ENCODE measurements at places on chromosomes 6 and 20.

DNA sequence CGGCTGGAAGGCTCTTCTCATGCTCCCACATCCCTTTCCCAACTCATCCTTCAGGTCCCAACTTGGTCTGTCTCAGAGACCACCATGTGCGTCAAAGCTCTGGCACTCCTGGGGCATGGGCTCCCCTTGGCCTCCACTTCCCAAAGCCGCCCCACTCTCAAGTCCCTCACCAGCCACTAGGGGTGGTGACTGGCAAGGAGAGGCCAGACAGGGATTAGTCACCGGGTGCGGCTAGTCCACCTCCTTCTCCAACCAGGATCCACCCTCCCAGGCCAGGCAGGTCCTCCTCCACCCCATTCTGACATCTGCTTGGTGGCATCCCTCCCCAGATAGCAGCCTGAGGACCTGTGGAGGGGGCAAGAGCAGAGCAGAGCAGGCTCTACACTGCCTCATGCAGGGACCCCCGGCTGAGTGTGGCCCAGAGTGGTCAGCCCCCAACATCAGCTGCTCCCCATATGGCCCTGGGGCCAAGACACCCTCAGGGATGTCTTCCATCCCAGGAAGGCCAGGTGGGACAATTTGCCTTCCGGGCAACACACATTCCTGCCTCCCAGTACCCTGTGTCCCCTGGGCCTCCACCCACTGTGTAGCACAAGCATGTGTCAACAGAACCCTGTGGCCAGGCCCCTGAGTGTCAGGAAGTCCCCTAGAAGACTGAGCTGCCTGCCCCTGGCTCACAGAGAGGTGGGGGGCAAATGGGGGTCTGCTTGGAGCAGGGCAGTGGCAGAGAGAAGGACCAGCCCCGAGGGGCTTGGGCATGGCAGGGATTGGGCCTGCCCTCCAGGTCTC is 29.2 kb downstream of the YTHDF1 start:
- DNase-seq, result no peak

GRCh38 chr6:70764706-70765105 is 97.0 kb downstream of the SMAP1 start:
- peak; percentile 97 for DNase-seq

- DNase-seq, result peak; percentile 9
Measured at GRCh38 chr6:53925891-53926290, 131.1 kb downstream of the LRRC1 start.

- DNase-seq, result no peak
Measured at GRCh38 chr20:64223526-64224067, 32.0 kb upstream of the PCMTD2 start.

DNA sequence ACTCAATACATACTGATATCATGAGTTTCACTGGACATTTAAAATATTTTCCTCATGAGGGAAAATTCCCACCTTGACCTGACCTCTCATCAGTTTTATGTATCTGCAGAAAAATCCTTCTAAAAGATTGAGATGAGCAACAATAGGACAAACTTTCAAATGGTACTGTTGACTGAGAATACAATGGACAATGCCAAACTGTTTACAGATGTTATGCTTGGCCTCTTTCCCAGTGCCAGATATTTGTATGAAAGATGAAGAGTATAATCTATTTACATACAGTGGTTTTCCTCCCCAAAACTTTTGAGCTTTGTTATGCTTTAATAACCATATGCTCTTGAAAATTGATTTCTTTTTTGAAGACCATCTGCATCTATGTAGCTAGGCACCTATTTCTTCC is 245.1 kb upstream of the RSPO3 start:
- no peak for DNase-seq

DNA sequence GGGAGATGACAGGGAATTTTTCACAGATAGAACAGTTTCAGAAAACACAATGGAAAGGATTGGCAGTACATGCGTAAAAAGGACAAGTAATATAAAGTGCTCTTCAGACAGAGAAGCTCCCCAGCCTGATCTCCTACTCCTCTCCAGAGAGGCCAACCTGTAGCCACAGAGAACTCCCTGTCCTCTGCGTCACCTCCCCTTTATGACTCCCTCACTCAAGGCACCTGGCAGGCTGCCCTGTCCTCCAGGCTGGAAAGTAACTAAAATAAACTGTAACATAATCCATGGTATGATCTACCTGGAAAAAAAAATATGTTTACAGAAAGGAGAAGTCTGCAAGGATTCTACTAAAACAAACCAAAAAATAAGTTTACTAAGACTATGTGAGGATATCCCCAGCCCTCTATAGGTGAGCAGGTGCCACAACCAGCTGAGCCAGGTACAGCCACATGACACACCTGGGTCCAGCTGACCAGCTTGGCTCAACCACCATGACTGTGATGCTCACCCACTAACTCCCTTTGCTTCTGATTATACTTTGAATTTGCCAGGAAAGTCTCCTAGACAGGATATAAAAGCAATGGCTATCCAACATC is 29.2 kb downstream of the MBOAT1 start:
- DNase-seq, result peak; percentile 82

- no peak for DNase-seq
Measured at GRCh38 chr20:46040902-46041535, 12.0 kb downstream of the SLC12A5 start.

DNA sequence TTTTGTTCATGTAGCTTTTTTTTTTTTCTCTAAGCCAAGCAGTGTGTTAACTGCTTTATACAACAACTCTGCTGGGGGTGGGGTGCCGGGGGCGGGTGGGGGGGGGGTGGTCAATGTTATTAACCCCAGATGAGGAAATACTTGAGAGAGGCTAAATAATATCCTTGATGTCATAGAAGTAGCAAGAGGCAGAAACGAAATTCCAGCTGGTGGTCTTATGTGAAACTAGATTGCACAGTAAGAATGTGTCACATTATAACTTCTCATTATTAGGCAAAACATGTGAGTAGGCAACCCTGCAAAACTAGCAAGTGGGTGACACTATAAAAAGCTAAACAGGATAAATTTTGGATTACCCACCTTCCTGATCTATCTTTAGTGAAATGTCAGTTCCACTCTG is 12.8 kb downstream of the MYLK4 start:
- no peak for DNase-seq

DNA sequence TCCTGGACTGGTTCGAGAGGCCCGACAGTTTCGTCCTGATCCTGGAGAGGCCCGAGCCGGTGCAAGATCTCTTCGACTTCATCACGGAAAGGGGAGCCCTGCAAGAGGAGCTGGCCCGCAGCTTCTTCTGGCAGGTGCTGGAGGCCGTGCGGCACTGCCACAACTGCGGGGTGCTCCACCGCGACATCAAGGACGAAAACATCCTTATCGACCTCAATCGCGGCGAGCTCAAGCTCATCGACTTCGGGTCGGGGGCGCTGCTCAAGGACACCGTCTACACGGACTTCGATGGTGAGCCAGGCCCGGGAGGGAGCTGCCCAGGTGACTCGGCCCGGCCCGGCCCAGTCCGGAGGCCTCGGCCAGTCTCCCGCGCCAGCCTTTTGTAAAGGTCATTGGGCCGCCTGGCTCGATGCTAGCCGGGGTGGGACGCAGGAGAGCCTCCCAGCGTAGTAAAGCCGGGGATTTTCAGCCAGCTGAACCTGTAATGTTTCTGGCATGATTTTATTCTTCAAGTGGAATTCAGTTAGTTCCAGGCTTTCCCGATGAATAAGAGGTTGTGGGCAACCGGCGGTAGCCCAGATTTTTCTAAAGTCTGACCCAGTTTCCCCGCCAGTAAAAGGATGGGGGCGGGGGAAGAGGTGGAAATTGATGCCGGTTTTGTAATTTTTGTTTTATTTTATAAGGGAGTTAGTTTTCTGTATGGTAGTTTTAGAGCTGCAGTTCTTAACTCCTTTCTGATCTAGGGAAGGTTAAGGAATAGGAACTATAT is 1.4 kb downstream of the PIM1 start:
- no peak for DNase-seq

GRCh38 chr6:45576648-45577624 is 199.2 kb upstream of the SUPT3H start:
- no peak for DNase-seq

DNA sequence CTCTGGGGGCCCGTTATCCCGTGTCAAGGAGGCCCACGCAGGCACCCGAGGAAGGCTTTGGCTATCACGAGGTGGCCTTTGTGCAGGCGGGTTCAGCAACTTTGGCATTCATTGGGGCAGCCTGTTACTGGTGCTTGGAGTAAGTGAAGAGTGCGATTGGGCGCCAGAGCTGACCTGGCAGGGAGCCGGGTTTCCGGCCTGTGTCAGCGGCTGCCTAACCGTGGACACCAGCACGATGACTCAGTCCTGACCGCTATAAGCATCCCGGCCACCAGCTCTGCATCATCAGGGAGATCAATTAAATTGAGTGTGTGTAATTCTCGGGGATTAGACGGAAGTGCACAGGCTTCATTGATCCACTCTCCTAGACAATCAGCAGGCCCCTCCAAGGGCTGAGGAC is 45.9 kb downstream of the CDH4 start:
- DNase-seq, result no peak

DNA sequence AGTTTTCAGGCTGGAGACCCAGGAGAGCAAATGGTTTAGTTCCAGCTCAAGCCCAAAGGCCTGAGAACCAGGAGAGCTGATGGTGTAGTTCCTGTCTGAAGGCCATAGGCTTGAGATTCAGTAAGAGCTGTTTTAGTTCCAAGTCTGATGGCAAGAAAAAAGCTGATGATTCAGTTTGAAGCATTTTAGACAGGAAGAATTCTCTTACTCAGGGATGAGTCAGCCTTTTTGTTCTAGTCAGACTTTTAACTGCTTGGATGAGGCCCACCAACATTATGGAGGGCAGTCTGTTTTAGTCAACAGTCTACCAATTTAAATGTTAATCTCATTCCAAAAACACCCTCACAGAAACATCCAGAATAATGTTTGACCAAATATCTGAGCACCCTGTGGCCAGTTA is 2.5 kb downstream of the ZSCAN26 start:
- DNase-seq, result no peak

DNA sequence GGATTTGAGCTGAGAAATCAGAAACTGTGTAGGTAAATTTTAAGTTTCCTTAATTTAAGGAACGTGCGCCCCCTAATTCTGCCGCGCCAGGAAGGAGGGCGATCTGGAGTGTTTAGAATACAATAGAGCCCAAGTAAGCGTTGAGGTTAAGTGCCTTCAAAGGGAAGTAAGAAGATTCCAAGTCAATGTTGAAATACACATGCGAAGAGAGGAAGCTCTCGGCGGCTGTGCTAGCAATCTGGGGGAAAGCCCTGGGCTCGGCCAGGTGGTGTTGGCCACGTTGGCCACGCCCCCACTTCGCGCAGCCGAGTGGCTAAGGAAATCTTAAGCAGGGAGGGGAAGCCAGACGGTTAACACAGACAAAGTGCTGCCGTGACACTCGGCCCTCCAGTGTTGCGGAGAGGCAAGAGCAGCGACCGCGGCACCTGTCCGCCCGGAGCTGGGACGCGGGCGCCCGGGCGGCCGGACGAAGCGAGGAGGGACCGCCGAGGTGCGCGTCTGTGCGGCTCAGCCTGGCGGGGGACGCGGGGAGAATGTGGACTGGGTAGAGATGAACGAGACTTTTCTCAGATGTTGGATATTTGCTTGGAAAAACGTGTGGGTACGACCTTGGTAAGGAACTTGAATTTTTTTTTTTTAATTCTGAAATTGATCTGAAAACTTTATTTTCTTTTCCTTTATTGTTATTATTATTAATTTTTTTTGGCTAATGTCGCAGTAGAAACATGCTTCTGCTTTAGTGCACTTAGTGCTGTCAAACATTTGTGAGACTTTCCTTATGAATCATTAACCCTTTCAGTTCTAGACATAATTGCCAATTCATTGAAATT is at the start of gene PRDM1:
Gene PRDM1 (plus strand): TSS at position 353 of the 830 bp plus-strand sequence. CDS start 218 bp downstream, at position 571.
- DNase-seq, result peak; percentile 53

GRCh38 chr6:110317189-110317588 is 41.0 kb downstream of the METTL24 start:
- DNase-seq, result no peak

DNA sequence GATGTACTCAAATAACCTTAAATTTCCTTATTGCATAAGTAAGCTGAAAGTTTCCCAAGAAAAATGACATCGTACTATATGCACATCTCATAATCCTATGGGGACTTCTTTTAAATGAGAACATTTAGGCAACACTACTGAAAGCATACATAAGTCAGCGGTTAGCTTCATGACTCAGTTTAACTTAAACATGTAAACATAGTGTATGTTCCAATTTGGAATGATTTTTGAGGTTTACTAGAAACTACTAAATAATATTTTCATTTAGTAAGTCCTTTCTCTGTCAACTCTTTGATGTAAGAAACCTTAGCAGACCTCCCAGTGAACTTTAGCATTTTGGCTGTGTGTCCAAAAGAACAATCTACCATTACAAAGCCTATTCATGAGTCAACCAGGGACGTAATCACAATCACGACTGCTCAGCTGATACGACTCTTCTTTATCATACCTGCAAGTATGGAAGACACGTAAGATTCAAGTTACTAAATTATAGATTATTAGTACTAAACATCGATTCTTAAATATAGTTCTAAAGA is 19.3 kb downstream of the HIVEP2 start:
- DNase-seq, result no peak

GRCh38 chr6:33426590-33427511 is 7.0 kb downstream of the SYNGAP1 start:
- DNase-seq, result no peak

DNA sequence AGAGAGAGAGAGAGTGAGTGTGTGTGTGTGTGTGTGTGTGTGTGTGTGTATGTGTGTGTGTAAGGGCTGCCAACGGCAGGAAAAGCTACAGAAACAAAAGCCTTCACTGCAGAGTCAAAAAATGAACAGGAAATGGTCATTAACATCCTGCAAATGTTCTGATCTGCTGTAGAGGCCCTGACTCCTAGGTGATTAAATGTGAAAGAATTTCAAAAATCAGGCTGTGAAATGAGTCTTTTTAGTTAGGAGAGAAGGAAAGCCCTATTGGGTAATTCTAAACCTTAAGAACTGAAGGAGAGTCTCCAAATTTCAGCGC is 166.5 kb upstream of the MYLIP start:
- DNase-seq, result no peak

- DNase-seq, result no peak
Measured at GRCh38 chr6:11043961-11044711, at the start of gene ELOVL2. TSS of gene ELOVL2 (minus strand) at chr6:11044305. CDS start at chr6:11044230, 75 bp downstream.

Data from NCI-H2171 treated with DMSO at 0.1 percent for 48 hours (cell line).